ENCODE measurements at places on chromosomes 2 and 18.
A peak's percentile ranks its signal among the peaks of the same experiment; 100 is the strongest.

DNA sequence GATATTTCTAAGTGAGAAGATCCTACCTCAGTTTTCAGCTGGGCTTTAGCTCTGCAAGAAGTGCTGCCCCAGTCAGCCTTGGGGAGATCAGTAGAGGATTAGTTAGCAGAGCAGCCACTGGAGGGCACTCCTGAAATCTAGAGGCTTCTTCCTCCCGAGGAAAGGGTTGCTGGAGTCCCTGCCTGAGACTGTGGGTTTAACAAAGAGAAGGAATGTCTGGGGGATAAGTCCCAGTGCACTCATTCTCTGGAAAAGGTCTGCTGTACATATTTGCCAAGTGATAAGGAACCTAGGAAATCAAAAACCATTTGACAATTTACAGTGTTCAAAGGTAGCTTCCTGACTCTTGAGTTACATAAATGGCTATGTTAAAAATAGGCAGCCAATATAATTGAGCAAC, 207.2 kb downstream of the SLC8A1 start:
- DNase-seq = no peak

- no peak for DNase-seq
These were observed 50.8 kb downstream of the SPRED2 start for GRCh38 chr2:65381607-65382051.

DNA sequence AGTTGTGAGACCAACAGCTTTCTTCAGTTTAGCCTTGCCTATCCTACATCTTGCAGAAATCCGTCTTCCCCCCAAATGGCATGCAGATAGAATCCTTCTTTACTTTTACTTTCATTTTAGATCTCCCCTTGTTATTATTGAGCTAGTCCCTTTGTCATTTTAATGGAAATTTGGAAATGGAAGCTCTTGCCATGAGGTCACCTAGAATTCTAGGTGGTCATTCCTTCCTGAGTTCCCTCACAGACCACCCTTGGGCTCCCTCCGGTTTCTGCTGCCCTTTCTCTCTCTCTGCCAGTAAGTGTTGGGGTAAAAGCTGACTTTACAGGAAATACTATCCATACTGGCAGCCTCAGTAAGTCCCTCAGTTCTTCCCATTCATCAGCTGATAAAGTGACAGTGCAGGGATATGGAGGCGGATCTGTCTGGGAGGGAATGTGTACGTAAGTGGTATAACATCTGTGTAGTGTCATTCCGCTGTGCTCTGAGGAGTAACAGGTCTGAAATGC, 30.2 kb downstream of the ARHGAP25 start:
- no peak for DNase-seq

DNA sequence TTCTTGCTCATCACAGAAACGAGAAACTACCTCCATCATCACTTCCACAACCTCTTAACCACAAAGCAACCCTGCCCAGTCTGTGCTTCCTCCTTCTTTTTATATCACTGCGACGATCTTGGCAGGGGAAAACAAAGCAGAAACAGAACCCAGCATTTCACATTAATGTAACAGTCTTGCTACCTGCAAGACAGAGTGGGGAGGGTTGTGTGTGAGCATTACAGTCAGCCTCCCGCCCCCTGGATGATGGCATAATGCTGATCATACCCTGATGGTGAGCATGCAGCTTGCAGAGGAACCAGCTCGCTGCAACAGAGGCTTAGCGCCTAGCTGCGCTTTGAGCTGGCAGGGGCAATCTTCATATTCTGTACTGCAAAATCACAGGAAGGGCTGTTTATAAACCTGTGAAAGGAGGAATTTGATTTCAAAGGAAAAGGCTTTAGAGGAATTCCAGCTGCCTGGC, 376.1 kb downstream of the IRS1 start:
- no peak for DNase-seq

GRCh38 chr2:18118703-18119102, 240.2 kb downstream of the KCNS3 start:
- no peak for DNase-seq

GRCh38 chr2:43218155-43218701, 8.2 kb downstream of the ZFP36L2 start:
- no peak for DNase-seq

DNA sequence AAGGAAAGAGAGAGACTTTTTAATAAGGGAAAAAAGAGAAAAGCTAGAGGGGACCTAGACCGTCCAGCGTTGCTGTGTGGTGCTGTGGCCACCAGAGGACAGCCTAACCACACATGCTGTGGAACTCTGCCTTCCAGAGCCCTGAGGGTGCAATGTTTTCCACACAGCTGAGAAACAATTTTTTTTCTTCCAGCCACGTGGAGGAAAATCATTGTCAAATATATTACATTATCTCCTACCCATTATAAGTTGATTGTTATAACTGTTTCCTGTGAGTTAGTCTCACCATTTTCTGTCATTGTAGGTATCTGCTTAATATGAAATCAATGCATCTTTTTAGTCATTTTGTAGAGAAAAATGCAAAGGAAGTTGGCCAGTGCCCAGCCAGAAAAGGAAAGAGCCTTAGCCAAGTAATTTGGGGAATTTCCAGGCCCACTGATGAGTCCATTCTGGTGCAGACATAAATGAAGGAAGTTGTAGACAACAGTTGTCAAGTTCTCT, 5.9 kb upstream of the MRPL19 start:
- peak; percentile 34 for DNase-seq

DNA sequence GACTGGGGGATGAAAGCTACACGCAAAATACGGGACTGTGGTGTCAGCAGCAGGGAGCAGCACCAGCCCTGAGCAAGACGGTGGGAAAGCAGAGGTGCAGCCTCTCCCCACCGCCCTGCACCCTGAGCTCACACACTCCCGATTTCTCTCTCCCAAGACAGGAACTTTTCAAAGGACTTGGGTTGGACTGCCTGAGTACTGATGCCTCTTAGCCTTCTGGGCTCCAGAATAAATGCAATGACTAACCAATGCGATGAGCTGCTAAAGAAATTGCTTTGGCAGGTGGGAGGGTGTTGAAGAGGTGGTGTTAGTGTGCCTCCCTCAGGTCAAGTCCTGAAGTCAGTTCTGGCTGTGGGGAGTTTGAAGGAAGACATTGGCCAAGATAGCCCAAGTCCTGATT, 9.6 kb downstream of the TRIM54 start:
- no peak for DNase-seq

DNA sequence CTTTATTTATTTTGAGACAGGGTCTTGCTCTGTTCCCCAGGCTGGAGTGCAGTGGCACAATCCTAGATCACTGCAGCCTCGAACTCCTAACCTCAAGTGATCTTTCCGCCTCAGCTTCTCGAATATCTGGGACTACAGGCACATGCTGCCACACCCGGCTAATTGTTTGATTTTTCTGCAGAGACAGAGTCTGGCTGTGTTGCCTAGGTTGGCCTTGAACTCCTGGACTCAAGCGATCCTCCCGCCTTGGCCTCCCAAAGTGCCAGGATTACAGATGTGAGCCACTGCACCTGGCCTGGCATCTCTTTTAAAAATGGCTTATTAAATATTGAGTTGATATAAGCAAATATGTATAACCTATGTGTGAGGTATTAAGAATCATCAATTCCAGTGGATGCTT, 209.5 kb downstream of the FAM210A start:
- no peak for DNase-seq

- DNase-seq = no peak
These were observed 332.6 kb downstream of the KIAA1328 start for GRCh38 chr18:37161491-37161890.

- DNase-seq = no peak
These were observed at the start of gene CLASP1 for GRCh38 chr2:121649149-121649595. Gene CLASP1, minus strand, starts transcription at chr2:121649462. Its CDS starts 43,567 bp downstream, at chr2:121605895.

DNA sequence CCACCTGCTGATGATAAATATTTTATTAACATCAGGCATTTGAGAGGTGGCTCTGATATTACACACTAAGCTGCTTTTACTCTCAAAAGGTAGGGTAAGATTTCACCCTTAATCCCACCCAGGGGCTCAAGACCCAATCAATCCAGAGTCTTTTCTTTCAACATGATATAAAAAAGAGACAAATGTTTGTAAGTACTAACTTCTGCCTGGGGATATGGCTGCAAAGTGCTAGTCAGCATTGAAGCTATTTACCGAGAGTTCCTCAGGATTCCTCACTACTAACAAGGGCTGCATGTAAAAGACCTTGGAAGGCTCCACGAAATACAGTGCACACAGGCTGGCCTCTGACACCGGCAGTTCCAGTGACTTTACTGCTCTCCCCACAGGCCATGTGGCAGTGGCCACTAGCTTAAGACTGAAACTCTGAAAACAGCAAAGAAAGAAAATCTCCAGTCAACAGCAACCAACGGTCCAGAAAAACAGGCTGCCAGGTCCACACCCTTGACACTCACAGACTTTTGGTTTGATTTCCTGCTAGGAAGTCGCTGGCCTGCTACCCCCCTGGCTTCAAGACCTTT, 11.2 kb downstream of the MREG start:
- no peak for DNase-seq

GRCh38 chr2:85441864-85442263, 23.4 kb downstream of the SH2D6 start:
- DNase-seq = no peak

GRCh38 chr2:21279525-21279924, 155.8 kb downstream of the TDRD15 start:
- DNase-seq = no peak

- no peak for DNase-seq
These were observed 60.7 kb downstream of the DGKD start for GRCh38 chr2:233414777-233415570.

DNA sequence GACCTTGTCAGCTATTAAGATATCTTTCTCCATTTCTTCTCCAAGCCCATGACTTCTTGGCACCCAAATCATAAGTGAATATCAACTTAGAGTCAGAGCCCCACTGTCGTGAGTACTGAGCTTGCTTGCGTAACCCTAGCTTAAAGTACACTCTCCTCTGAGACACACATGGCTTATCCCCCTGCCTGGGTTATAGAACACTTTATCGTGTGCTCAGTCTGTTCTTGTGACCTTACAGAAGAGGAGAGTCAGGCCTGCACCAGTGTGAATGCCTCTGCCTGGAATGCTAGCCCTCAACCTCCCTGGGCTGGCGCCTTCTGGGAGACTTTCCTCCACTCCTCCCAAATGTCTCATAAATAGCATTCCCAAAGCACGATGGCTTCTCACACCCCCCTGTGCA, 79.3 kb downstream of the CEP192 start:
- DNase-seq = no peak

GRCh38 chr2:176454893-176455815, 185.9 kb downstream of the MTX2 start:
- DNase-seq = peak; percentile 72

DNA sequence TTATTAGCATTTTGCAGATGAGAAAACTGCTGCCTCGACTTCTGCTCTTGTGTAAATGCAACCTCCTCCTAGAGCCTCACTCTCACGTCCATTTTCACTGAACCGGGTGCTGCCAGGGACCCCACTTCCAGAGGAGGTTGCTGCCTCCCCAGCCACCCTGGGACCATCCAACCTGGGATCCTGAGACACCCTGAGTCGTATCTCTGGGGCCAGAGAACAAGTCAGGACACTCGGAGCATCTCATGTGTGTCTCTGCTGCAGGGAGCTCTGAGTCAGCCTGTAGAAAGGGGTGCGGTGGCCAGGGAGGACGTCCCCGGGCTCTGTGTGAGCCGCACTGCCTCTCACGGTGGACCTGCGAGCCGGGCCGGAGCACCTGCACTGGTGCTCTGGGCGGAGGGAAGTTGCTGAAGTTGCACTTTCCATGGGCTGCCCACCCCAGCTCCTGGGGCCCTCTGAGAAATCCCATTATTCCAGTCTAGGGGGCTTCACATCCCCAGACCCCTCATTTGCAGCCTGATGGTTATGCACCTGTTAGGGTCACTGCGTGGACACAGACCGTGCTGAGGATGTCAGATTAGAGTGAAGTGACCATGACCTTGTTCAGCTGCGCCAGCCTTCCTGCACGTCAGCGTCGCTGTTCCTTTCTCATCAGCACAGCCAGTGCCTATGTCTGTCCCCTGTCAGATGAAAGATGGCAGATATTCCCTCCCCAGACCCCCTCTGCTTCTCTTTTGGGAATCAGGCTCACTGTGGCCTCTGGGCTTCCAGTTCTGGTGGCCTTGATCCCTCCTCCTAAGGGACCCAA, 230.4 kb downstream of the KLHL29 start:
- no peak for DNase-seq

GRCh38 chr18:55252053-55252675, 292.9 kb upstream of the CCDC68 start:
- no peak for DNase-seq

DNA sequence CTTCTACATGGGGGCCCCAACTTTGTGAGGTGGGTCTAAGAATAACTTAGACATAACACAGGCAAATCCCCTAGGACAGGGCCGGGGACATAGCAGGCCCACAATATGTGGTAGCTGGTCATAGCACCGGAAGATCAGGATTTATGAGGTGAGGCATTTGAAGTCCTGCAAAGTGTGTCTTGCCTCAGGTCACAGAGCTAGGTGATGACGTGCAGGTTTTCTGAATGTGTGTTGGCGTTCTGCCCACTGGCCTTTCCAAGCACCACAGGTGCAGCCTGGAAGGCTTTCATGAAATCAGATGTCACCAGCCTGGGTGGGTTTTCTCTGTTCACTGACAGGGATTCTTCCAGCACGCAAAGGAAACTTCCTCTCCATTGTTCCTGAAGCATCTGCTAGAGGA, 119.1 kb downstream of the LRATD1 start:
- DNase-seq = no peak

DNA sequence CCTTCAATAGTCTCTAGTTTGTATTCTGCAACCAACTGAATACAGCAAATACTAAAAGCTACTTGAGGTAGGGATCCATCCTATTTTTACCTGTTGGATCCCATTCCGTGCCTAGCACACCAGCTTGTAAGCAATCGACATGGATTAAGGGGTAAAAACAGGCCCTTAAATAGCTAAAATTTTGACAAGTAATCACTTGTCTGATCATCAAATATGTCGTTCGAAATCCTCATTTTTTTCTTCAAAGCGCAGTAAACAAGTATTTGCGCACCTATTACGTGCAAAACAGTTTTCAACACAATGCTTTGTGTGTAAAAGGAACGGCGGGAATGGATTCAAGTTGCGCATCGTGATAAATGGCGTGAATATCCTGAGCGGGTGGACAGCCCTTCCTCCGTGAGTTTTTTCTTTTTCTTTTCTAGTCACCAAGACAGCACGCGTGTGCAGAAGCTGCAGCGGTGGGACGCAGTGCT, 1.4 kb upstream of the ACVR2A start:
- DNase-seq = no peak

- DNase-seq = no peak
These were observed at the start of gene DHRS9 for GRCh38 chr2:169069341-169069740. Gene DHRS9, plus strand, starts transcription at chr2:169069563. Its CDS starts 12,019 bp downstream, at chr2:169081582.

DNA sequence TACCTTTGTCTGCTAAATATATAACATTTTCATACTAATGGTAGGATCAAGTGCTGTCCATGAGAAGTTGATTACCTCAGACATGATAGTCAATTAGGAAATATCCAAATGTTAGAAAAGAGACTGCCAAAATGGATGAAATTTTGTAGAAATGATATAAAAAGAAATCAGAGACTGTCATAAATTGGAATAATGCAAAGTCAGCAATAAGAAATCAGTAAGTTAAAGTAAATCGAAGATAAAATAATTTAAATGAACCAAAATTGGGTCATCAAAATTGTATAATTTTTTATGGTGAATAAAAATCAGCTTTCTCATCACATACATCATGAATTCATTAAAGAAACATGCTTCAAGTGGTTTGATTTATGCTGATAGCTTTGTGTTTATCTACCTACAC, 165.3 kb upstream of the CDH2 start:
- DNase-seq = no peak

Data from stimulated activated CD8-positive, alpha-beta memory T cell treated with anti-CD3 and anti-CD28 coated beads, Interleukin-4, amount 100 ng/mL, for 1 hour (primary cell).